ENCODE measurements at places on chromosomes 1 and 21.
A peak's percentile ranks its signal among the peaks of the same experiment; 100 is the strongest.

DNA sequence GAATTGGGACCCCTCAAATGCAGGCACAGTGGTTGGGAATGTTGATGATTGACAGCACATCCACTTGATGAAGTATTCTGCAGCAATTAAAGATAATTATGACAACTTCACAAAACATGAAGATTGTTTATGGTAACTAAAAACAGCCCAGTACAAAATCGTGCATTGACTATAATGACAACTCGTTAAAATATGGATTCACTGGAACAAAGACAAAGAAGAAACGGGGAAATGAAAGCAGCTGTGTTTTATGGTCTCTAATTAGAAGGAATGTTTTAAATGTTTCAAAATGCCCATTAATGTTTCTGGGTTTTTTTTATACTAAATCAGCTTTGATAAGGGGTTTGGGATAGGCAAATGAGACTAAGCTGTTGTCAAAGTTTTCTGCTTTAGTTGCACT is 36.1 kb downstream of the NIPAL3 start:
- DNase-seq, result no peak

DNA sequence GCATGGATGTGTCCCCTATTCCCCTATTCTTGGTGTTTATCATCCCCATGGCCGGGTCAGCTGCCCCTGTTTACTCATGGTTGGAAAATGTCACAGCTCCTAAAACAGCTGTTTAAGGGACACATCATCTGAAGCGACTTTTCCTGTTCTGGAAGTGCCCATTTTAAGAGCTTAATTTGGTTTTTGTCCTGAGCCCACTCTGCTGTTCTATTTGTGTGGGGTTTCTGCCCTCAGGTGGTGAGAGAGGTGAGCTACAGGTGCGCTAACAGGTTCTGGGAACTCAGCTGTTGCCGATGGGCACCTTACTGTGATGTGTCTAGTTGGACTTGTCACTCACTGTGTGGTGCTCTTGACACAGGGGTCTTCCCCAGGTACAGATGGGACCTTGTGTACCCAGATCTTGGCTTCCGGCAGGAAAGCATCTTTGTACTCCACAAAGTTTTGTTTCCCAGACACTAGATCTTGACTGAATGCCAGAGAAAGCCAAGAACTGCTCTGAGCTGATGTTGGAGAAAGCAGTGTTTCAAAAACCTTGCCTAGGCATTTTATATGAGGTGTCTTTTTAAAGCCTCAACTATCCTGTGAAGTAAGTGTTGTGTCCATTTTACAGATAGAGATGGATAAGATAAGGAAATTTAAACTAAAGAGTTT is 59.0 kb upstream of the CD1D start:
- no peak for DNase-seq

DNA sequence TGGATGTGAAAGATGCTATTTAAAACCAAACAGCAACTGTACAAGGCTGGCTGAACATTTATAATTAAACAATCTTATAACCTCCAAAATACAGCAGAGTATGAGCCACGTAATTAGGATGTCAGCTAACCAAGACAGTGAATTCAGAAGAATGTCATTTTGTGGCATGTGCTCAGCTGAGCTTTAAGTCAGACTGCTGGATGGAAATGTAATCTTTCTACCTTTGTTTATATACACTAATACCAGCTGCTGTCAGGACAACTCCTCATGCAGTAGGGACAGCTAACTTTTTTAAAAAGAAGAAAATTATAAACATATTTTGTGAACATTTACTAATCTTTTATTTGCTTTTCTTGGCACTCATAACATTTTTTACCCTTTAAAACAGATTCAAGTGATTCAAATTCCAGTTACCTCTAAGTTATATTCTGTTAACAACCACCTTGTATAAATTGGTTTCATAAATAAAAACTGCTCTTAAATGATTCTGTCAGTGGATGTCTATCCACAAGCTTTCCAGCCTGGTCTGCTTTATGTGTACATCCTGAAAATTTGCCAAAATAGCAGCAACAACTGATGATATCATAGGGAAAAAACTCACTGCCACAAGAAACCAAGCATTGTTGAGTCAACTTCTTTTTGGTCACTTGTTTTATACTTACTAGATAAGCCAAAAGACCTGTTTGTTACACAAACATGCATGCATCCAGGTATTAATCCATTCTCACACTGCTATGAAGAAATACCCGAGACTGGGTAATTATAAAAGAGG is 36.1 kb downstream of the DPH5 start:
- DNase-seq, result no peak

- DNase-seq, result no peak
These were observed 134.5 kb downstream of the IER5 start for GRCh38 chr1:181222972-181223505.

DNA sequence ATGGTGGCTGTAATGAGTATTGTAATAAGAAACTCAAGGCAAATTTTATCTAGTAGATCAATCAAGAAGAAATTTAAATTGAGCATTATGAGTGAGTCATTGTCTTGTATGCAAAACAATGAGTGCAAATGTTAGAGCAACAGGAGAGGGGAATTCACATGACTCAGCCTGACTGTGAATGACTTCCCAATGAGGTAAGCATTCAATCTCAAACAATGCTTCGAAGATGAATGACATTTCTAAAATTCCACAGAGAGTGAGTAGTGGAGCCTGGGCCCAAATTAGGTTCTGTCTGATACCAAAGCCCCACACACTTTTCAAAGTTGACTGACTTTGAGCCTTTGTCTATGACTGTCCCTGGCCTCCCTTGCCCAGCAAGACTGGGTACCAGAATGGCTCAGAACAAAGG is 738.0 kb downstream of the PTPRU start:
- DNase-seq, result peak; percentile 12

DNA sequence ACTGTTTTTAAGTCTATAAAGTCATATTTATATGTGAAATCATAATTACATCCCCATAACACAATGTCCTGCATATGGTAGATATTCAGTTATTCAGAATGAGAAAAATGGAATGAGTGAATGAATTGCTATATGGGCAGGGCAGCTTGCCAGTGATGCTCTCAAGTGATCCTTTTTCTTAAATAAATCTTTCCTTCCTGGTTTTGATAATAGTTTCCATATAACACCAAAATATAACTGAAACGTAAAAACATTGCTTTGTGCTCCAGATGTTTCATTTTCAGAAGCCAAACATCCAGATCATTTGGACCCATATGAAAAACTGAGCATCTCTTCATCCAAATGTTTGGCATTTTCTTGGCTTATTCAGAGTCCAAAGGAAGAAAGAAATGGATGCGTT is 30.2 kb upstream of the RGS8 start:
- DNase-seq, result no peak

- DNase-seq, result no peak
These were observed 620.4 kb upstream of the BEND5 start for GRCh38 chr1:49397086-49397485.

- DNase-seq, result no peak
These were observed 59.9 kb downstream of the ADSS2 start for GRCh38 chr1:244391761-244392160.

DNA sequence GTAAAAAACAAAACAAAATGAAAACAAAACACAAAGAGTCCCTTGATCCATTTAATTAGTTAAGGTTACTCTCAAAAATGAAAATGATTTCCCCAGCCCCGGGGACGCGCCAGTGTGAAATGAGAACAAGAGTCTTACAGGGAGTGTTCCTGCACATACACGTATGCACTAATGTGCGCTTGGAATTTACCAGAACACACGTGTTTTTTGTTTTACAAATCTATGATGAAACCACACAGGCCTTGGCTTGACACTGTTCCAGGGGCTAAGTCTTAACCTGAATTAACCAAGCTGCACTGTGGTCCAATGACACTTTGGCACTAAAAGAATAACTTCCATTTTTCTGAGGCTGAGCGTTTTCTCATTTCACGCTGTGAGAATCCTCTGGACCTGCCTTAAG is 63.7 kb downstream of the SLC45A1 start:
- no peak for DNase-seq

- no peak for DNase-seq
These were observed 13.1 kb upstream of the PSMG1 start for GRCh38 chr21:39196310-39196709.

DNA sequence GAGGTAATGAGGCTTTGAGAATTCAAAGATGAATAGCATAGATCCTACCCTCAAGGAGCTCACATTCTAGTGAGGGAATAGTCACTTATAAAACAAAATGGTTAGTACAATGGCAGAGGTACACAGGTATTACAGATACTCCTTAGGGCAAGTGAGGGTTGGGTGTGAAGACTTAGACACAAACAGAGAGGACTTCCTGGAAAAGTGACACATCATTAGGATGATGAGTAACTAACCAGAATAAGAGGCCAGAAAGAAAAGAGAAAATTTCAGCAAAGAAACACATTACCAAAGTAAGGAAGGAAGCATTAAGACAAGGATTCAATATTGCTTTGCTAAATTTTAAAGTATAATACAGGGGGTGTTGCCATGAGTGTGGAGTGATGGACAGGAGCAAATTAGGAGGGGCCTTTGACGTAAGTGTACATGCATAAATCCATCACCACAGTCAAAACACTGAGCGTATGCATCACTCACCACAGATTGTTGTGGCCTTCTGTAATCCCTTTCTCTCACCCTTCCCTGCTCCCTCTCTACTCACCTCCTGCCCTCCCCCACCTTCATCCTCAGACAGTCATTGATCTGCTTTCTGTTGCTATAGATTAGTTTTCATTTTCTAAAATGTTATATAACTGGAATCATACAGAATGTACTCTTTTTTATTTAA is 7.9 kb downstream of the CD53 start:
- DNase-seq, result no peak

GRCh38 chr1:245650441-245650960 is 495.7 kb downstream of the KIF26B start:
- no peak for DNase-seq

DNA sequence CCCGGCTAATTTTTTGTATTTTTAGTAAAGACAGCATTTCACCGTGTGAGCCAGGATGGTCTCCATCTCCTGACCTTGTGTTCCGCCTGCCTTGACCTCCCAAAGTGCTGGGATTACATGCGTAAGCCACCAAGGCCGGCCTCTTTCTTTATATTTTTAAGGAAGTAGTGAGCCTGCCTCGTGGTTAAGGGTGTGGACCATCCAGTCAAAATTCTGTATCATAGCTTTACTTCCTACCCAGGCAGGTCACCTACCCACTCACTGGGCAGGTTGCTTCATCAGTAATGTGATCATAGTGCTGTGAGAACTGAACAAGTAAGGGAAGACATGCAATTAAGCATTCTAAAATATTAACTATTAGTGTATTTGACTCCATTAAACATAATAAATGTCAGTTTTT is 8.1 kb upstream of the ACOT7 start:
- no peak for DNase-seq

DNA sequence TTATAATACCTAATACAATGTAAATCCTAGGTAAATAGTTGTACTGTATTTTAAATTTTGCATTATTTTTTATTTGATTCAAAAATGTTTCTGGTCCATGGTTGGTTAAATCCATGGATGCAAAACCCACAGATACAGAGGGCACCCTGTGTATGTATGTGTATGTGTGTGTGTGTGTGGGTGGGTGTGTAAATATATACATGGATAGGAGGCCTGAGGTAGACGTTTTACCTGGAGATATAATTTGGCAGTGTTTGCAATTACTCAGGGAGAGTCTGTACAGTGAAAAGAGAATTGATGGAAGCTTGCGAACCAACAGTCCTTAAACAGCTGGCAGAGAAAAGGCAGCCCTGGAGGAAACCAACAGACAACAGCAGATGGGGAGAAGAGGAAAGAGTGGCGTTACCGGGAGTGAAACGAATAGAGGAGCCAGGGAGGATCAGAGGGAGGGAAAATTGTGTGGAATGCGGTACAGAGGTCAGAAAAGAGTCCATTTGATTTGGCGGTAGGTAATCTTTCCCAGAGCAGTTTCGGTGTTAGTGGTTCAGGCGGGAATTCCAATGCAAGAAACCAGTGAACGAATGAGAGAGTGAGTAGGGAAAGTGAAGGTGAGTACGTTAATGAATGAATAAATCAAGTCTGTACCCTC is 47.9 kb upstream of the NBL1 start:
- no peak for DNase-seq

DNA sequence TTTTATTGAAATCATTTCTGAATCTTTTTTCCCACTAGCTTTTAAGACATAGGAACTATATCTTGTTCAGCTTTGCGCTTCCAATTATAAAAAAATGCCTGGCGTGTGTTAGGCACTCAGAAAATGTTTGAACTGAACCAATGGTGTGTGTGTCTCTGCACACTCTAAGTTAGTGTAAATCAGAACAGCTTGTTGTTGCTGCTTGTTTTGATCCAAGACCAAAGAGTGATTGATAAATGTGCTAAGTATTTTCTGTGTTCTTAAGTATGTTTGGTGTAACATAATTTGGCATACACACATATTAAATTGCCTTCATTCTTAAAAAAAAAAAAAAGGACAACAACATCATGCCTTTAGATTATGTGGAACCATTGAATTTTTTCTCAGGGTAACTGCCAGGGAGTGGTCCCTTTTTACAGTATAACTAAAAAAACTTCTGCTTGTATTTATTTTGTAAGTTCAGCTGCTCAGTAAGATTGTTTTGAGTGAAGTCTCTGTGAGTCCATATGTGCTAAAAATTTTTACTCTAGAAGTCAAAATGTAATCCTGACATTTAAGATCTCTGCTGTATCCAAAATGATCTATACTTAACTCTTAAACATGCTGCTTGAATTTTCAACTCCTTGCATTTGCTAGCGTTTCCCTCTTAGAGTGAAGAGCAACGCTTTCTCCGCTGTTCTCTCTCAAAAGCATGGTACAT is 8.7 kb downstream of the CD55 start:
- DNase-seq, result no peak

DNA sequence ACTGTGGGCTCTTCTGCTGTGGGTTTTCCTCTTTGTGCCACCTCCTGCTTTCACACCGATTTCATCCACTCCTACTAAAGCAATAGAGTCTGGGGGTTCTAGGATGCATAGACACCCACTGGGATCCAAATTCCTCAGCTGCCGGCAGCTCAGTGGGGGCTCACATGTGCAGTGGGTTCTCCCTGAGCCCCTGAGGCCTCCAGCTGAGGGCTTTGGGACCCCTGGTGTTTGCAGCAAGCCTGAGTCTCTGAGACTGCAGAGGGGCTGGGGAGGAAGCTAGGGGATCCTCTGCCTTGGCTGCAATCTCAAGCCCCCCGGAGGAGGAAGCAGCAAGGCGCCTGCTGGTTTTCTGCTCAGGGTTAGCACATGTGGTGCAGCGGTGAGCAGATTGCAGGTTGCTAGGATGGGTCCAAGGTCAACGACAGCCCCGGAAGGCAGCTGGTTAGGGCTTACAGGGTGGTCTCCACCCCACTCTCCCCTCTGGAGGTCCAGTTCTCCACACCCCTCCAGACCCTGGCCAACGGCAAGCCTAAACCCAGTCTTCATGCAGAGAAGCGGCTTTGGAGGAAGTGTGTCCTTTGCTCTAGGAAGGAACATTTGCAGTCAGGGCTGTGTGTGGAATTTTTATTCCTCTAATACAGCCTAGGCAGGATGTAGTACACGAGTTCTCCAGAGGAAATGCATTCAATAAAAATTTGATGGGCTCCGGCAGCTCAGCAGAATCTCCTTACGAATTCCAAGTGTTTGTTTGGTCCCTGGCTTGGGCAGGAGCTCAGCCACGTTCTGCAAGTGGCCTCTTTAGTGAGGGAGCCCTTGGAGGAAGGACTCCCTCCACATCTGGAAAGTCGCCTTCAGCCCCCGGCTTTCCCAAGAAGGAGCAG is 269.1 kb upstream of the VAMP3 start:
- no peak for DNase-seq
